NCI-H2081 treated with DMSO at 0.1 percent for 48 hours (cell line): ENCODE measurements at places on chromosomes 5 and 9.

DNA sequence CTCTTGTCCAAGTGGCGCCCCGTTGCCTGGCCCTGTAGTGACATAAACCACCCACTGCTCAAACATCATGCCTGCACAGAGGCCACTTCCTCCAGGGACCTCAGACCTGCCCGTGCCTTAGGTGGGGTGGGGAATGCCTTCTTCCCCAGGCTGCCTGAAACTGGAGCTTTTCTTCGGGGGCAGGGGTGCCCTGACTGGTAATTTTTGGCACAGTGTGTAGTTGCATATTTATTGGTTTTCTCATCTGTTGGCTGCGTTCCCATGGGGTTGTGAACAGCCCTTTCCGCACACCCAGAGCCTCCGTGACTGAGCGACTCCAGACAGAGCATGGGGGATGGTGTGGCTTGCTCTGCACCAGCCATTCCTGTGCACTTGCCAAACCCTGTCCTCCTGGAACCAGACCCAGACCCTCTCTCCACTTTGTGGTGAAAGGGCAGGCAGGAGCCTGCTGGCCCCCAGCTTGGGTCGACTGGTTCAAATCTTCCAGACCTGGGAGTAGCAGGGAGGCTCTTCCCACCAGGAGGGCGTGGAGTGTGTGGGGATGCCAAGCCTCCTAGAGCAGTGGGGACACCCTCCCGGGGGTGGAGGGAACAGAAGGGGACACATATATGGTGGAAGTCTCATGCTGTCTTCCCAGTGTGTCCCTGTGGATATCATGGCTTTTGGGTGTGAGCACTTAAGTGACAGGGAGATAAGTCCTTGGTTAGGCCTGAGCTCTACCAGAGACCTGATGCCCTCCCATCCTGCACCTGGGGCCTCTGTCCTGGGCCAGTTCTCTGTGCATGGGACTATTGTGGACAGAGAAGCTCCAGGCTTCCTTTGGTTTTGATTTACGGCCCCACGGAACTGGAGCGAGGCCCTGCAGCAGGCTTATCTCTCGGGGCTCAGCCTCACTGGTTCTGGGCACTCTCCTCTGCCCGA, 39.6 kb downstream of the WNK2 start:
- DNase-seq = no peak

GRCh38 chr5:132475987-132476875, 14.3 kb downstream of the IRF1 start:
- DNase-seq = no peak

DNA sequence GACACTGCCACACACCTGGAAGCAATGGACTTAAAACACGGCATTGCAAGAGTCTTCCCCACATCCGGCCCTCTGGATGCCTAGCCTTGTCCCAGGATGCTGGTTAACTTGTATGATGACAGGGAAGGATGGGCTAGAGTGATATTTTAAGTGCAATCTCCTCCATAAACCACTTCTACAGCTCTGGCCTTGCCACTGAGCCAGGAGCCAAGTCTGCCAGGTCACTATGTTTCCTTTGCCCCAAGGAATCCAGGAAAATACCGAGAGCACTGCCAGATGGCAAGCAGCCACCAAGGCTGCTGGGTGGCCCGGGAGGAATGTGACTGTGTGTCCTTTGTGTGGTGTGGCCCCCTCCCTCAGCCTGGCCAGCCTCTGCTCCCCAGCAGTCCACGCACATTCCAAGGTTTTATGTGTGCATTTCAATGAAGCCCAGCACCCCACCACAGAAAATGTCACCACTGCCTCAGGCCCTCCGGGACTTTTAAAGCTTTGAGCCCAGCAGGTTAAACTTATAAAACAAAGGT, 106.0 kb downstream of the FRMD3 start:
- no peak for DNase-seq

DNA sequence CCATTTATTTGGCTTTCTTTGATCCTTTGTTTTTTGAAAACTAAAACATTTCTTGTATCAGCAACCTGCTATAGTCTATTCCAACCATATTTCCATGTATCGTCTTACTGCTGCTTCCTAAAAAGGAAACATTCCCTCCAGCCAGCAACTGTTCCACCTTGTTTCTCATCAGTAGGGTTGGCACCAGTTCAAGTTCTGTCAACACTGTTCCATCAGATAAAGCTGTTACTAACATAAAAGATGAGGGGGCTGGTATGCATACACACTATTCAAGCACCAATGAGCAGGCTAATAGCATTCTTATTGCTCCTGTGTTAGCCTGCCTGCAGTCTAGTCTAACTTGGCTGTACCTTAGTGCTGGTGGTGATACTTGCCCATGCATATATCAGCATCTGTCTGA, 178.3 kb downstream of the CWC27 start:
- DNase-seq = peak; percentile 91

DNA sequence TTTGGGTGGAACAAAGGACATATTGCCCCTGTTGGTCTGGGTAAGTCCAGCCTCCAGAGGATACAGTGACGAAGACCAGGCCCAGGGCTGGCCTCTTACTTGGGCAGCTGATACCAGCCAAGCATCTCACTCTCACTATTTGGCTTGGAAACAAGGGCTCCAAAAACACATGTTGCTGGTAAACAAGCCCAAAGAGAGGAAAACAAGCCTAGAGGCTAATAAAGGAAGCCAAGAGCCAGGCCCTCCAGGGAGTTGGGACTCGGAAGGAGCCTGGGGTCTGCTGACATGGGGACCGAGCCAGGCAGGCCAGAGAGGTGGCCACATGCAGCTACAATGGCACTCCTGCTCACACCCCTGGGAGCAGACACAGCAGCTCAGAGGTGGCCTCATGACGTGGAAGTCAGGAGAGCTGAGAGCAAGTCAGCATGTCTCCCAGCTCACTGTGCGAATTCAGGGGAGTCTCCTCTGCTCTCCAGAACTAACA, 5.7 kb downstream of the SPARC start:
- no peak for DNase-seq

DNA sequence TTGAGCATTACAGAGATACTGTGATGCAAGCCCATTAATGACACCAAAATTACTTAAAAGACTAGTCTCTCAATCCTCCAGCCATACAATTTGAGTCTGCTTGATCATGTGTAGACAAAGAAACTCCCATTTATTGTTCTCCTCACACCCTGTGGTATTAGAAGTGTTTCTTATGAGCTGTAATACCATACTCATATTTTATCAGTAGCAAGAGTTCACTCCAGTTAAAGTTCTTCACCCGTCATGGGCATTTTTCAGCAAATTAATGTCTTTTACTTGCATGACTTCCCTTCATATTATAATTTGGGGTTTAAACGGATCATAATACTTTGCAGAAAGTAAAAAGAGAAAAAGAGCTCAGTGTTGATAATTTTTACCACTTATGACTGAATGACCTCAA, 242.9 kb downstream of the BNC2 start:
- no peak for DNase-seq

- DNase-seq = no peak
Measured at GRCh38 chr5:34767180-34767579, 71.8 kb upstream of the TTC23L start.

DNA sequence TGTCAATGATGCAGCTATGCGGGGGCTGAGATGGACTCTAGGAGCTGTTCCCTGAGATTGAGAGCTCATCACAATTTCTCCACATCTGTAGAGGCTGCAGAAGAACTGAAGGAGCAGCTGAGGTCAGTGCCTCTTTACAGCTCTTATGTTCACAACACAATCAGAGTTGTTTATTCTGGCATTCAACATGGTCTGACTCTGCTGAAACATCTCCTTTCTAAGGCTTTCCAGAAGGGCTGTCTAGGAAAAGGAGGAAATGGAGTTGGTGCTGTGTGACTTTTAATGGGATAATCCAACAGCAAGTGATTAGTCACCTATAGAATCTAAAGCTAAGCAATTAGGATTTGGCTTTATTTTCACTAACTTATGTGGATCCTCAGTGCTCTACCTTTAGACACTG, 6.0 kb downstream of the POU5F2 start:
- DNase-seq = no peak

DNA sequence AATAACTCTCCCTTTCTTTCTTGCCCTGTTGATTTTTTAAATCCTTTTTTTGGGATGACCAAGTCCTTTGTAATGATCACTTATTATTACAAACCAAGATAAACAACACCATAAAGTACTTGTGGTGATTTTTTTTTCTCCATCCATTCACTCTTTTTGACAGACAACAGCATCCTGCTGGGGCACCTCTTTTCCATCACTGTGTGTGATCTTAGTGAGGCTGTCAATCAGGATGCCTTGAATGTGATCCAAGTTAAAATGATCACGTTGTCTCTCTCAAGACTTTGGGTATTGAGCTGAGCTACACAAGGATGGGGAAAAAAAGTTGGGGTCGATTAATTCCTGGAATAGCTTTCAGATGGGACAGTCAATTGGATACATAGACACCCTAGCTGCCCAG, 73.6 kb upstream of the PPP2R2B start:
- no peak for DNase-seq

GRCh38 chr5:35919191-35919590, 19.2 kb downstream of the CAPSL start:
- no peak for DNase-seq

DNA sequence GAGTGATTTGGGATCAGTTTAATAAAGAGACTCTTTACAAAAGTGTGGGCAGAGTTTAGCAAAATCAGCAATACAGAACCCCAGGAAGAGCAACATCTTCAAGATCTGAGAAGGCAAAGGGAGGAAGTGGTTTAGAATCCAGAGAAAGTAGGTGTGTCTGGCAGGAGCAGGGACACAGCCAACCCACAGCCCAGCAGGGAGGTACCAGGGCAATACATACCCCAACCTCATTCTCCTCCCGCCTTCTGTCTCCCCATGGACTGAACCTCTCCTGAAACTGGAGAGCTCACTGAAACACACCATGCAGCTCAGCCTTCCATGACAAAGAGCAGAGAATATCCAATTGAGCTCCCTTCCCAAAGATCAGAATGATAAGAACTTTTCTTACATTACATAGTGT, 283.4 kb downstream of the PRELID2 start:
- DNase-seq = no peak

DNA sequence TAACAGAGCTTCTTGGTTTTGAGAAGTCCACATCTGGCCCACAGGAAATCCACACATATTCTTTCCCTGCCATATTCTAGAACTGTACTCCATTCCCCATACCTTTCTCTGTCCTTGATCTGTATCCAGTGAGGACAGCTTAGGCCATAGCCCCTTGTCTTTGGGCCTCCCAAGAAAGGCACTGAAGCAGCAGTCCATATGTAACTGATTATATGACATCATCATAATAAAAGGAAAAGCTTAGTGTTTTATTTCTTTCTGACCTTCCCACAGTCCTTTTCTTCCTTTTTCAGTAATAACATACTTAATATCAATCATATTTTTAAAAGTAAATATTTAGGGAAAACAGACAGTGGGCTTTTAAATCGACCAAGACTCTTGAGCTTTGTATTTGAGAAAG, 222.0 kb downstream of the EDIL3 start:
- DNase-seq = no peak

DNA sequence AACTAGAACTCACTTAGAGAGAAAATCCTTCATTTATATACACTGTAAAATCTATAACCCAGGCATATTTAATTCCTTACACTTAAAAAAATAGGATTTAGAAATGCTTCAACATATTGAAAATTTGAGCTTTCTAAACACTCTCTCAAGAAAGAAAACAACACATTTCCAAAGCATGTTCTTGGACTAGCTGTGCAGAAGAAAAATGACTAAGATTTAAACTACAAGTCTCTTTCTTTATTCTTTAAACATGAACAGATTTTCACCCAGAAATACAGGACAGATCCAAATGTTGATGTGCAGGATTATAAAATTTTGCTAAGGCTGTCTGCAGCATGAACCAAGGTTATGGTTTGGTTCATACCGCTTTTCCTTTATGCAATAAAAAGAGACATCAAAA, 77.7 kb upstream of the TUSC1 start:
- DNase-seq = no peak

DNA sequence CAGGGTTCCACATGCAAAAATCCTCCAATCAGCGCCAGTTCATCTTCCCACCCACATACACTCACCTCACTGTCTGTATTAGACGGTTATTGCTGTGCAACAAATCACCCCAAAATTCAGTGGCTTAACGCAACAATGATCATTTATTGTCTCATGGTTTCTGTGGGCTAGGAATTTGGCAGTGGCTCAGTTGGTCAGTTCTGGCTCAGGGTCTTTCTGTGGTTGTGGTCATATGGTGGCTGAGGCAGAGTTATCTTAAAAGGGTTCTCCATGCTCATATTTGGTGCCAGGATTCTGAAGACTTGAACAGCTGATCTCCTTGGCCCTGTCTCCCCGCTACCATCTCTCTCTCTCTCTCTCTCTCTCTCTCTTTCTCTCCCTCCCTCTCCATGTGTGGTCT, 12.9 kb downstream of the ZNF618 start:
- DNase-seq = no peak

GRCh38 chr9:107751567-107752210, 262.1 kb upstream of the KLF4 start:
- DNase-seq = no peak

- no peak for DNase-seq
Measured at GRCh38 chr9:133285252-133285775, 10.3 kb upstream of the ABO start.

DNA sequence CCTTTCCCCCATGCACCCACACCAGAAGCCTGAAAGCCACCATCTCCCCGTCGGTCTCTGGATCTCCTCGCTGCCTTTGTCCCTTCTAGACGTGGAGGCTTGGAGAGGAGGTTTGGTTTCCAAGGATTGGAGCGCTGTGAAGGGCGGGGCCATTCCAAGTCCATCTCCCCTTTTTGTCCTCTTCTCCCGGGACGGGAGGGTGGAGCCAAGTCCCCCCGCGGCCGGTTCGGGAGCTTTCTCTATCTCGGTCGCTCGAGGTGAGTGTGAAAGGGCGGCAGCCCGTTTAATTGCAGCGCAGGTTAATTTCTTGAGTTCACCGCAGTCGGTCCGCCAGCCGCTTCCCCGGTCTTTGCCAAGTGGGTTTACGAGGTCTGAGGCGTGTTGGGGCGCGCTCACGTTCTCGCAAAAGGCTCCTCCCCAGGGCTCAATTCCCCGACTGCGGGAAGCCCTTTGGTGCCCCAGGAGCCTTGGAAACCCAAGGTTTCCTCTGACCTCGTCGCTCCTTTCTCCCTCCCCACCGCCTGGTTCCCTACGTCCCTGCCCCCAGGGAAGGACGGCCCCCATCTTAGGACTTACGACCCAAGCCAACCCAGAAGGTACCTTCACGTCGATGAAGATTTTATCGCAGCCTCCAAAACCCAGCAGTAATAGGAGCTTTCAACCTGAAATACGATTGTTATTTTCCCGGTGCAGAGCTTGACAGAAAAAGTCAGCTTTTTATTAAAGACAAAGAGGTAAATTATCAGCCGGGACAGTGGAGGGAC, 2.8 kb upstream of the ZNF462 start:
- DNase-seq = no peak

DNA sequence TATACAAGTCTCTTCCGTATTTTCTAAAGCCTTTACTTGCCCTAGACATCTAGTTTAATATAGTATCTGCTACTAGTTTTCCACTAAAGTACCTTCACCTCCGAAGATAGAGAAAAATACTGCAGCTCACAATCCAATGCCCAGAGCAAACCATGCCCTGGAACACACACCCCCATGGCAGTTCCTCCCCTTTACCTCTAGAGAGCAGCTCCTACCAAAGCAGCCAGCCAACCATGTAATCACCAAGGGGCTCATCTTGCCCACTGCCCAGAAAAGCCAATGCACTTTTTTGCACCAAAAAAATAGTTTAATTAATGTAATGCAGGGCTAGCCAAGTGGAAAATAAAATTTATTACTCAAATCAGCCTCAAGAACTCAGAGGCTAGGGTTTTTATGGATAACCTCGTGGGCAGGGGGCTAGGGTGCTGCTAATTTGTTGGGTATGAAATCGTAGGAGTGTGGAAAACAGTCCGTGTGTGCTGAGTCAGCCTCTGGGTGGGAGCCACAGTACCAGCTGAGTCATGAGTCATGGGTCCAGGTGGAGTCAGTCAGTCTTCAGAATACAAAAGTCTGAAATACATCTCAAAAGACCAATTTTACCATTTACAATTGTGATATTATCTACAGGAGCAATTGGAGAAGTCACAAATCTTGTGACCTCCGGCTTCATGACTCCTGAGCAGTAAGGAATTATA, 120.1 kb upstream of the ACO1 start:
- no peak for DNase-seq
